ENCODE measurements at places on chromosomes 3 and 15. TPM values are rescaled to one million over a fixed set of nuclear protein-coding genes. Genes with fewer than 3 reads are reported as not detected.

DNA sequence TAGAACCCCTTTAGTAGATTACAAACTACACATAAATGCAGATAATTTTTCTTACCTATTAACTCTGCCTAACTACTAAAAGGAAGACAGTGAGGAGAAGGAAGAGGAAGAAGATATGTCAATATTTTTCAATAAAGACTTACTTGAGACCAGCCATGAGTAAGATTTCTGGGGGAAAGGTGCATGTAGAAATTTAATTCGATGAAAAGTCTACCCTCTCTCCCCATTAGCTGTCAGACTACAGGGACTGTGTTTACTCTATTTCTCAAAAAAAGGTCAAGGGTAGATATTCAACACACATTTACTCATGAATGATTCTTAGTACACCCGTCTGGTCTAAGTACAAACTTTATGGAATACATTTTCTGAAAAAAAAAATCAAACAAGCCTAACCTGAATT is 6.8 kb downstream of the TSPAN3 start:
- DNase-seq = no peak

GRCh38 chr3:52873433-52874159 is 23.8 kb downstream of the STIMATE start:
- no peak for DNase-seq

- DNase-seq = no peak
Observed at GRCh38 chr3:113148284-113148683, 63.1 kb upstream of the BOC start.

Gene LRIG1
- total RNA-seq = 31.8 TPM

Gene LACTB
- total RNA-seq = 23.2 TPM

DNA sequence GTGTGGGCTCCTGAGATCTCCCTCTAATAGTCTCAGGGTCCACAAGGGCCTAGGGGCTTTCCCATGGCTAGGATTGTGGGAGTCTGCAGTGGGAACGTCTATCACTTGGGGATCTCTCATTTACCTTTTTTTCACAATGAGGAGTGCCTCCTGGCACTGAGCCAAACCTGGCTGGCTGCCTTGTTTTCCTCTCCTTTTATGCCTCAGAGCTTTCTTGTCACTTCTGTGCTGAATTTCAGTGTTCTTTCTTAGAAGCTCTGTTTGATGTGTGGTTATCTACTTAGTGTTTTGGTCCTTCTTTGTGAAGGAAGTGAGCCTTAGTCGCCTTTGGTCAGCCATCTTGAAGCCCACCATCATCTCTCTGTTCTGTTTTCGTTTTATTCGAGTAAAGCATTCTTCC is 33.9 kb downstream of the DOCK3 start:
- no peak for DNase-seq

DNA sequence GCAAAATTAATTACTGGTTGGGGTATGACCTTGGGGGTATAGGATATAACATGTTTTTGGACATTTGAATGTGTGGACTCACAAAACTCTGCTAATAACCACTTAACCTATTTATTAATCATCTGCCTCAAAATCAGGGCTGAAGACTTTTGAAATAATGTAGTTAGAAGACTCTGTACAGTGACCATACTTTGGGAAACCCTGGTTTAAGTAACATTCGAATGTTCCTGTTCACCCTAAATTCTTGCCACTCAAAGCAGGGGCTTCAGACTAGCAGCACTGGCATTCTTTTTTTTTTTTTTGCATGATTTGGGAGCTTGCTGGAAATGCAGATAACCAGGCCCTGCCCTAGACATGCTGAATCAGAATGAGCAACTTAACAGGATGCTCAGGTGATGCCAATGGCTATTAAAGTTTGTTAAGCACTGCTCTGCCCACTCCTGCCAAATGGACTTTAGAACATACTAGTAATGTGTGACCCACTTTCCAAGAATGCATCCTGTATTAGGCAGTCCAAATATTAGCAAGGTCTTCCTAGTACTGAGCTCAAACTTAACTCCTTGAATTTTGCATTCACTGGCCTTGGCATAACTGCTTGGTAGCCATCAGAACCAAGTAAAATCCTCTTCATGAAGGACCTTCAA is 12.7 kb upstream of the ST3GAL6 start:
- no peak for DNase-seq

DNA sequence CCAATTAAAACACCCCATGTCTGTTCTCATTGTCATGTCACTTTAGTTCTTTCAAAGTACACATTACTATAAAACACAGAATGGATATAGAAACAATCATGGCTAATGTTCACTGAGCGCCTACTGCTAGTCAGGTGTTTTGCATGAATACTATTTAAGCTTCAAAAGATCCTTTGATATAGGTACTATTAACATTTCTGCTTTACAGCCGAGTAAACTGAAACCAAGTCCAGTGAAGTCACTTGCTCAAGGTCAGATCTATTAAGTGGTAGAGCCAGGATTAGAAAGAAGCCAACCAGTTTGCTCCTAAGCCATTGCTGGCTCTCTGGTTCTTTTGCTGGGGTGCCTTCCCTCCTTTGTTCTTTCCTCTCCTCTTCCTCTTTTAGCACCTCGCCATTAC is 32.4 kb upstream of the NMNAT3 start:
- DNase-seq = no peak

DNA sequence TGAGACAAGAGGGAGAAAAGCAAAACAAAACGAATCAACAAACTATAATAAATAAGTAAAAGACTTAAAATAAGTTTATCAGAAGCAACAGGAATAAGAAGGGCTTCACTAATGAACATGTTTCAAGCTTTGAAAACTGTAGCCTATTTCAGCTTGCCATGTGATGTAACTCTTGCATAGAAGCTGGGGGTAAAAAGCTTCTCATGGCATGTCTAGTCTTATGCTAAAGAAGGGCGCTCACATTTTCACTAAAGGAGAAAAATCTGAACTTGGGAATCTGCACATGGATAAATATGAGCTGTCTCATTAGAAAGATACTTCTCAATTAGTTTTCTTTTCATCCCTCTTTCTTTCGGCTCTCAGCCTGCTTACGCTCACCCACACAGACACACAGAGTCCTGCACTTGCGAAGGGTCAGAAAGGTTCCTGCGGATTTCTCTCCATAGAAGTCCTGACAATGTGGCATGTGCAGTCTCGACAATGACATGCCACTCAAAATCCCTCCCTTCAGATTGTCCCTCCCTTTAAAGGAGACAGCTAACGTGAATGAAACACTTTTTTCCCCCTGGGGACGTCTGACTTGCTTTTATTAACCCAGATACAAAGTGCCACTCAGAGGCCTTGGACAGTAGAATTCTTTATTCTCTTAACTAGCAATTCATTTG is 568.9 kb upstream of the NR2F2 start:
- no peak for DNase-seq

DNA sequence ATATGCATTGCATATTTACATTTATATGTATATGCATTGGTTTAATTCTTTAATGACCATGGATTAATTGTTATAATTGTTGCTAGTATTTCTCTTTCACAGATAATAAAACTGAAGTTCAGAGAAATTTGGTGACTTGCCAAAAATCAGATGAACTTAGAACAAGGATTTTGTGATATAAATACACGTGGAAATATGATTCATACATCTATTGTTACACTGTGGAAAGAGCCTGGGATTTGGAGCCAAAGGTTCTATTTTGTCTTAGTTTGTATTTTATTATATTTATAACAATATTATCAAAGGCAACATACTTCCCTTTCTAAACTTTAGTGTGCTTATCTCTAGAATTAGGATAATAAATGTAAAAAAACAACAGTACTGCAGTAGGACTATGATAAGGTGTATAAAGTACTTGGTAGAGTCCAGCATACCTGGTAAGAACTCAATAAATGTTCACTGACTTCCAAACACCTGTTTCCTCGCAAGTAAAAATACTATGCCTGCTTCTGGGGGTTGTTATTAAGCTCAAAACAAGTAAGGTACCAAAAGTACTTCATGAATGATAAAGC is 342.9 kb downstream of the THSD4 start:
- no peak for DNase-seq

DNA sequence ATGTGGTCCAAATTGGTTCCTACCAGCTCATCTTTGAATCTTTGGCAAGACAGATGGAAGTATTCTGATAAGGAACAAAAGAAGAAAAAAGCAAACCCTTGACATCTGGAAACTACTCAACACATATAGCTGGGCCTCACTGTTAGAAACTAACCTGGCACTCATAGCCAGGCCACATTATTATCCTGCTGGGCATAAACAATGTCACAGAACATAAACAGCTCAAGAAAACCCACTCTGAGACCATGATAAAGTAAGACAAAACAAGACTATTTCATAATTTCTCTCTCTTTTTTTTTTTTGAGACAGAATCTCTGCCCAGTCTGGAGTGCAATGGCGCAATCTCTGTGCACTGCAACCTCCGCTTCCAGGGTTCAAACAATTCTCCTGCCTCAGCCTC is 1093.2 kb downstream of the FHIT start:
- no peak for DNase-seq

Gene DNASE1L3
- total RNA-seq = 2.6 TPM

All from naive thymus-derived CD4-positive, alpha-beta T cell (primary cell).